CD4-positive, alpha-beta T cell treated with Interleukin-17A for 4 hours (primary cell): ENCODE measurements at places on chromosomes 3 and 15.

DNA sequence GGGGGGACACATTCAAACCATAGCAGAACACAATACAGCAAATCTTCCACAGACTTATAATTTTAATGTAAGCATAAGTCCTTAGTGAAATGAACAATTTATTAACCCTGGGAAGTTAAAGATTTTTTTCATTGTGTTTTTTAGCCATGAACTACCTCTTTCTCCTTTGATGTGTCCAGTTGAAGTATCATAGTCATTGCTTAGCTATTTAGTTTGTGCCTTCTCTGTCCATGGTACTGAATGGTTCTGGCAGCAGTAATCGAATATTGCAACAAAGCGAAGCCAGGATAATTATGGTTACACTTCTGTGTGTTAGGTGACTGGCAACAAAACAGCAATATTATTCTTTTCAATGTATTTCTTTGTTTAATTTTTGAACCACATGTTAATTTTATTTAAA is 403.0 kb upstream of the ONECUT1 start:
- no peak for DNase-seq

DNA sequence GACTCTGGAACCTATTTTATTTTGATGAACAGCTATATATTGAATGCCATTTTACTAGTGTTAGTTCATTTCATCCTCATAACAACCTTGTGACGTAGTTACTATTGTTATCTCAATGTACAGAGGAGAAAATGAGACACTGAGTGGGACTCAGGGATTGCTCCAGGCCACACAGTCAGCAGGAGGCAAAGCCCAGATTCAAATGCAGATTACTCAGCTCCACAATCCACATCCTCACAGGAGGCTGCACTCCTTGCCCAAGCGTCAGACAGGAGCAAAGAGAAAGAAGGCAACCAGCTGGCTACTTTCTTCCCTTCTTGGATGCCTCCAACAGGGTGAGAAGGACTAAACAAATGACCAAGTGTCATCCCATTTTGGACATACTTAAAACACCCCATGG is 92.0 kb upstream of the CCDC54 start:
- DNase-seq, result no peak

- DNase-seq, result no peak
Measured at GRCh38 chr3:135242285-135242684, 447.2 kb downstream of the EPHB1 start.

GRCh38 chr3:53750253-53751210 is 95.7 kb downstream of the CHDH start:
- no peak for DNase-seq

GRCh38 chr3:16411441-16411840 is 102.1 kb downstream of the RFTN1 start:
- DNase-seq, result no peak

DNA sequence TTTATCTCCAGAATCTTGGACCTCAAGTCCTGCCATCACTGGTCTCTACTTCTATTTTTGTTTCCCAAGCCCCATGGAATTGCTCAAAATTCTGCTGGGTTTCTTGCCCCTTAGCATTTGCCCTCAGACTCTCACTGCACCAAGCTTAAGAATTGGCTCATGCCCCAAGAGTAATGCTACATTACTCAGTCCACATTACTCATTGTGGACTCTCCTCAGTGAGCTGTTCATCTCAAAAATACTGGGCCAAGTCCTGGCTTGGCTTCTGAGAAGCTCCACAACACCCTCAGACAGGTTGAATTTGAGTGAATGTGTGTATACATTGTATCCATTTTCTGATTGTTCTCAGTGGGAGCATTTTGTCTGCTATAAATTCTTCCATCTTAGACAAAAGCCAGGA is 364.4 kb upstream of the ARHGEF26 start:
- DNase-seq, result no peak

GRCh38 chr15:67023517-67024313 is 41.7 kb upstream of the SMAD3 start:
- no peak for DNase-seq

DNA sequence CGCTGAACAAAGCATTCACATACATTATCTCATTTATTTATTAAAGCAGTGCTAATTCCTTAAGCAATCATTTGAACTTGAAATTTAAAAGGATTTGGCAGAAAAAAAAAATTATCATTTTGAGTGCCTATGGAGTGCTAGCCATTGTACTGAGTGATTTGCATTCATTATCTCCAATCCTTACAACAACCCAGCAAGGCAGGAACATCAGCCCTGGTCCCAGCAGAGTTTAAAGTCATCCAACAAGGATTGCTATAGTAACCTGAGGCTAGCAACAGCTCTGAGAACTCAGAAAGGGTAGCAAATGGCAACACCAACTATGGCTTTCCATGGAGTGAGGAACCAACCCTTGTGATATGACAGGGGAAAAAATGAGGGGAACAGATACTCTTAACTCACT is 237.6 kb upstream of the SETMAR start:
- DNase-seq, result no peak

GRCh38 chr15:76197703-76198455 is 113.4 kb downstream of the ETFA start:
- no peak for DNase-seq

GRCh38 chr3:15591242-15591641 is 10.1 kb downstream of the HACL1 start:
- no peak for DNase-seq

DNA sequence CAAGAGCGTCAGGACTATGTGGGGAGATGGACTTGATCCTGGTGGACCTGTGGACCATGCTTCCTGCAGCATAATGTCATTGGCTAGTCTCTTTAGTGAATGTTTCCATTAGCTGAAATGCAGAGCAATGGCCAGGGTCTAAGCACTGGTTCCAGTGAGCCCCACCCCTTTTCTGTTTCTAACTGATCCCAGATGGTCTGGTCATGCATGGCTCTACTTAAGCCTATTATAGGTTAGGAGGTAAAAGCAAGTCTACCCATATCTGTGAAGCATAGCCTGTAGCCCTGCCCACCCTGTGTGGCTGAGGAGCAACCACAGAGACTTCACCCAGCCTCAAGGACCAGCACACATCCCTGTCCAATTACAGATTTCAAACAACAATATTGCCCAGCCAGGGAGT is 419.2 kb downstream of the ZNF385D start:
- DNase-seq, result no peak

DNA sequence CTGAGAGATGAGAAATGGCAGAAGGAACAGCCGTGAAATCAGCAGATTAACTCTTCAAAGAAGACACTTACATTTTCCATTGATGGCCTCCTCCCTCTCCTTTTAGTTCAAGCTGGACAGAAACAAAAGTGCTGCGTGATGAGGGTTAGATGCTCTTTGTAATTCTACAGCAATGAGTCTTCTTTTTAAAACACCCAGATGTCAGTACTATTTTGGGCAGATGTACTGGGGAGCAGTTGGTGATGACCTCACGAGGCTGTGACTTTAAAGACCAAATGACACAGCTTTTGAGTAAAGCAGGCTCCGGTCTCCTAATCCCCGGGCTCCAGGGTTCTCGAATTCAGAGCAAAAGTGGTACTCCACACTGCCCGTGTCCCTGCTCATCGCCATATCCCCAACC is 198.2 kb downstream of the SLCO3A1 start:
- no peak for DNase-seq

GRCh38 chr15:60407415-60407805 is 9.6 kb upstream of the ANXA2 start:
- no peak for DNase-seq

DNA sequence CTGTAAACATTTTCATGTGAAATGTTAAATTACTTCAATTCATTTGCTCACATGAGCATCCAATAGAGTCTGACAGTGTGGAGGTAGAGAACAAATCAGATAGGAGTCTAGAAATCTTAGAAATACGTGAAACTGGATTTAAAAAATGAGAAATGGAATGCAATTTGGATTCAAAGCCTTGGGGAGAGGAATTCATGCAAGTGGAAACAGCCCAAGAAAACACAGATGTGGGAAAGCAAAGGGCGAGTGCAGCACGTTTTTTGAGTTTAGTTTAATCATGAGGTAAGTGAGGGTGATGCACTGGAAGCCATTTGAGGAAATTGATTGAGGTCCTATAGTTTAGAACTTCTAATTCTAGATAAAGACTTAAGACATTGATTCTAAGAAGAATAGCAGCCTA is 434.7 kb downstream of the C3orf38 start:
- no peak for DNase-seq

GRCh38 chr3:36394176-36394575 is 13.9 kb downstream of the STAC start:
- no peak for DNase-seq

DNA sequence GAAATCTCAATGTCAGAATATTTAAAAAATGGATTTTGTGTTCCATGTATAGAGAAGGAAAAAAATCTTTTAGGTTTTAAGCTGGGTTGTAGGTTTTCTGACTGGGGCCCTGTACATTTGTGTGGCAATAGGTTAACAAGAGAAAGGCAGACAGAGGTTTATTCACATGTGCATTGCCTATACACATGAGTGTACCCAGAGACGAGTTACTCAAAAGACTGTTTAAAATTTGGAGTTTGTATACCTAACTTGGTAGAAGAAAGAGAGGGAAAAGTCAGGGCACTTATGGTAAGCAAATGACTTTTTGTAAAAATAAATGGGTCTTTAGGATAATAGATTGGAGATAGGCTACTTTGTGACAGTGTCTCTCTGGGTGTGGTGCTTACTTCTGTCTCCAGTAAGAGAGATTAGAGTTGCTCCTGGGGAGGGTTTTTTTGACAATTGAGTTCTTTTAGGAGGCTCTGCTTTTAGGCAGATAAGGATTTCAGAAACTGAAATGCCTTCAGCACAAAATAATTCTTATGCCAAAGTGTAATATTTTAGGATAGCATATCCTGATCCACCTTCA is 225.2 kb downstream of the TCF12 start:
- DNase-seq, result no peak

- DNase-seq, result no peak
Measured at GRCh38 chr3:66567077-66567476, 66.3 kb upstream of the LRIG1 start.

DNA sequence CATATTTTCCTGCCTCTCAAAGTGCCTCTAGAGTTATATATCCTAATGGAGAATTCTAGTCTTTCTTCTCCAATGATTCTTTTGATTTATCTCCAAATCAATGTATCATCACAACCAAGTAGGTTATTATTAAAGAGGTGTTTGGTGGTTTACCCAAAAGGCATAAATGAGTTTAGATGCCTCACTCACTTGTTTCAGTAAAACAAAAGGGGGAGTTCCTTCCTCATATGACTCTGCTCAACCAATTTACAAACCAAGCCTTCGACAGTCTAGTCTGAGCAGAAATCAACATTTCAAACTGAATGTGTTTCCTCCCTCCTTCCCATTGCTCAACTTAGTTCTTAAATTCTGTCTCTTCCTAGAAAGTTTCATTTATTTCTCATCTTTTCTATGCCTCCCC is 116.5 kb downstream of the TNIK start:
- no peak for DNase-seq

DNA sequence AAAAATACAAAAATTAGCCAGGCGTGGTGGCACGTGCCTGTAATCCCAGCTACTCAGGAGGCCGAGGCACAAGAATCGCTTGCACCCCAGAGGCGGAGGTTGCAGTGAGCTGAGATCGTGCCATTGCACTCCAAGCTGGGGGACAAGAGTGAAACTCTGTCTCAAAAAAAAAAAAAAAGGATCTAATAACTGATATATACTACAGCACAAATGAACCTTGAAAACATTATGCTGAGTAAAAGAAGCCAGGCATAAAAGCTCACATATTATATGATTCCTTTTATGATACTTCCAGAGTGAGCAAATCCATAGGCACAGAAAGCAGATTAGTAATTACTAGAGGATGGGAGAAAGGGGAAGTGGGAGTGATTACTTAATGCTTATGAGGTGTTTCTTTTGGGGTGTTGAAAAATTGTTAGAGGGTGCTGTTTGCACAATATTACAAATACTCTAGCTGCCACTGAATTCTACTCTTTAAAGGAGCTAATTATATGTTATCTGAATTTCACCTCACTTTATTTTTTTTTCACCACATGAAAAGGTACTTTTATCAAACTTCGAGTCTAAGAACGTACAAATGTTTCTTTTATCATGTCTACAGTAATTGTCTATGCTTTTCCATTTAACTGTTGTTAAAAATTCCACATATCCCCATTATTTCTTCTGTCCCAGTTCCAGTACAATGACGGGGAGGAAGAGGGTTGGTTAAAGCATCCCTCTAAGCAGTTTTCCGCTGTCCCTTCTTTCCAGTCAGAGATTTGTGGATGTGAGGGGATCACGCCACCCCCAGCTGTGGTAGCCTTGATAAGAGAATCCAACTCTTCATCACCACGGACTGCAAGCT is 77.7 kb upstream of the FAM174B start:
- no peak for DNase-seq

- no peak for DNase-seq
Measured at GRCh38 chr3:31934866-31935265, 46.2 kb downstream of the OSBPL10 start.
